ENCODE measurements at places on chromosomes 6 and 20.

DNA sequence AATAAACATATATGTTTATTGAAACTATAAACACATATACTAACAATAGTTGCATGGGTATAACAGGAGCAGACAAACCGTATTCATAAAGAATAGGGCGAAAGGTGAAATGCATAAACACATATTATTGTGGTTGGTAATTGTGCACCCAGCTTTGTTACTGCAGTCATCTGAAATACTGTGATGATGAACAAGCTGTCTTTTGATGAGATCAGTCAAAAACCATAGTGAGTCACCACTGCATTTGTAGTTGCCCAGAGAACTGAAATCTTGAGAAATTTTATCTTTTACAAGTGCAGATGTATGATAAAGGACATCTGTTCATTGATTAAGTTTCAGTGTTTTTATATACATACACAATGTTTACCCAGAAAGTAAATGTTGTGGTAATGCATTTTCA, 133.7 kb downstream of the MYO6 start:
- no peak for DNase-seq

DNA sequence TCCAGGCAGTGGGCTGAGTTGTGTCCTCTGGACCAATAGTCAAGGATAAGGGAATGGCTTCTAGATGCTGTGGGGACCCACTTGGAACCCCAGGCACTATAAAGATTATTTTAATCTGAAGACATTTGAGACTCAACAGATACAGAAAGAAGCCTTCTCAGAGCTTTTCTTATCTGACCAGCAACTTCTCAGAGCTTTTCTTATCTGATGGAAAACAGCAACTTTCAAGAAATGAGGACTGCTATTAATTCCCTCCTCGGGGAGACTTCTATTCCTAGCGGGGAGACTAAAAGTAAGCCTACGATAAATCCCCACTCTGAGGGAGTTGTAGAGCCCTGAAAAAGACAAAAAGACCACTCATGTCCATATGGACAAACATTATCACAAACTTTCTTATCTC, 160.5 kb downstream of the RNASET2 start:
- DNase-seq: no peak

- DNase-seq: no peak
Observed at GRCh38 chr6:163634211-163635171, 220.0 kb downstream of the QKI start.

- DNase-seq: no peak
Observed at GRCh38 chr6:156992020-156992804, 215.0 kb downstream of the ARID1B start.

- no peak for DNase-seq
Observed at GRCh38 chr6:4133941-4134838, 1.2 kb downstream of the ECI2 start.

Measured in omental fat pad (tissue), 4 donors.